Femur (tissue), 1 donor: ENCODE measurements at places on chromosomes 11 and 22.

DNA sequence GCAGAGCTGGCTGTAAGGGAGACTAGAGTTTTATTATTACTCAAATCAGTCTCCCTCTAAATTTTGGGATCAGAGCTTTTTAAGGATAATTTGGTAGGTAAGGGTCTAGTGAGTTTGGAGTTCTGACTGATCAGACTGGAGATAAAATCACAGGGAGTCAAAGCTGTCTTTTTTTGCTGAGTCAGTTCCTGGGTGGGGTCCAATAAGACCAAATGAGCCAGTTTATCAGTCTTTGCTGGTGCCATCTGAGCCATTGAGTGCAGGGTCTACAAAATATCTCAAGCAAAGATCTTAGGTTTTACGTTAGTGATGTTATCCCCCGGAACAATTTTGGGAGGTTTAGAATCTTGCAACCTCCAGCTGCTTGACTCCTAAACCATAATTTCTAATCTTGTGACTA, 935.1 kb upstream of the RAG2 start:
- DNase-seq: no peak

GRCh38 chr11:12411806-12412727, 34.7 kb downstream of the PARVA start:
- DNase-seq: peak; percentile 77

- DNase-seq: no peak
Observed at GRCh38 chr11:27649800-27650199, 50.5 kb downstream of the BDNF start.

DNA sequence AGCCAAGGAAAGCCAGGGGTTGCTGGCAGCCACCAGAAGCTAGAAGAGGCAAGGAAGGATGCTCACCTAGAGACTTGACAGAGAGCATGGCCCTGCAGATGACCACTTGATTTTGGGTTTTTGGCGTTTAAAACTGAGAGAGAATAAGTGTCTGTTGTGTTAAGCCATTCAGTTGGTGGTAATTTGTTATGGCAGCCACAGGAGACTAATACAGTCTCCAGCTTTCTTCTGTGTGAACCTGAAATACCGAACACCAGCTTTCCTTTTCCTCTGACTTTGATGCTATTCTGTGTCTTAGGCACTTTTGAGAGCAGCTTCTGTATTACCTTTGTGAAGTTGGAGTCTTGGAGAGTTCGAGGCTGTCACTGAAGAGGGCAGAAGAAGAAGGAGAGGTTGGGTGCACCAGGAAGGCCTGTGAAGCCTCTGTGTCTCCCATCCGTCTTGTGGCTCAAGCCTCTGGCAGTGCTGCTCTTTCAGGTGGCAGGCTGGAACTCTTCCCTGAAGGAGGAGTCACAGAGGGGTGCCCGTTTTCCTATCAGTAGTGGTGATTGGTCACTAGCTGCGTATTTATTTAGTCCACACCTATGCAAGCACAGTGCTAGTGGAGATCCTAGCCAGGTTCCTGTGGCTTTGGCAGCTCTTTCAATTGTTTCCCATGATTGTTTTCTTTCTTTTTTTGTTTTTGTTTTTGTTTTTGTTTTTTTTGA, 2.5 kb downstream of the TBC1D22A start:
- no peak for DNase-seq
